Panc1 (cell line): ENCODE measurements at places on chromosomes 13 and 19. TPM values are rescaled to one million over a fixed set of nuclear protein-coding genes. Genes with fewer than 3 reads are reported as not detected.

KIR2DL3 gene
- total RNA-seq: not detected

NFKBIB gene
- total RNA-seq: 185 TPM

CYP4F12 gene
- total RNA-seq: 1.7 TPM

PTGIR gene
- total RNA-seq: 0.08 TPM

LEUTX gene
- not detected for total RNA-seq

ELSPBP1 gene
- not detected for total RNA-seq

CGB1 gene
- total RNA-seq: not detected

GRCh38 chr19:35354898-35355297, 3.4 kb upstream of the FFAR3 start:
- no peak for DNase-seq

DNA sequence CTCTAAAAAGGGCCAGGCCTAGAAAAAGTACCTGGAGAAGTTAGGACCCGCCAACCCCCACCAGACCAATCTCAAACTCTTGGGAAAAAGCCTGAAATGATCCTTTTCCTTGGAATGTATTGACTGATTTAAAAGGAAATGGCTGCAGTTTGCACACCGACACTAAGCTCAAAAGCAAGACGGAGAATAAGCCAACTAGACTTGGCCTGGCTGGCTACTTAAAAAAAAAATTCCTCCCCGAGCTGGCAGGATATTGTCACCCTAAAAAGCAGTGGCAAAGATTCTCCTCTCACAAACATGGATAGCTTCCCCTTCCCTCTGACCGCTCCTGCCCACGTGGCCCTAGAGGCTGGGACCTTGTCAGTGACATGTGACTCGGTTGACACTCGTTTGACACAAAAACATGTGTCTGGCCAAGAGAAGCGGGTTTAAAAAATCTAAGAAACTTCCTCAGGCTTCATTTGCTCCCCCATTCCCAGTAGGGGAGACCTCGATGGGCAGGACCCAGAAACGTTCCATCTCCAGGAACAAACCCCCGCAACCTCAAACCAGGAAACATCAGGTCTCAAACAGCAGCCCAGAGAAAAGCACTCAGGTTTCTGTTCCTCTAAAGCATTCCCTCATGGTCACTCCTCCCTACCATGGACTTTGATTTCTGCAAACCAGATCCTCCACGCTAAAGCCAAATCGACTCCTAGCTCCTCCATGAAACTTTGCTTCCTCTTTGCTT, 1.3 kb downstream of the RFX1 start:
- no peak for DNase-seq

- no peak for DNase-seq
These were observed 4.8 kb upstream of the SOX1 start for GRCh38 chr13:112062072-112062567.

GRCh38 chr13:111304041-111304544, 16.3 kb upstream of the TEX29 start:
- no peak for DNase-seq

DNA sequence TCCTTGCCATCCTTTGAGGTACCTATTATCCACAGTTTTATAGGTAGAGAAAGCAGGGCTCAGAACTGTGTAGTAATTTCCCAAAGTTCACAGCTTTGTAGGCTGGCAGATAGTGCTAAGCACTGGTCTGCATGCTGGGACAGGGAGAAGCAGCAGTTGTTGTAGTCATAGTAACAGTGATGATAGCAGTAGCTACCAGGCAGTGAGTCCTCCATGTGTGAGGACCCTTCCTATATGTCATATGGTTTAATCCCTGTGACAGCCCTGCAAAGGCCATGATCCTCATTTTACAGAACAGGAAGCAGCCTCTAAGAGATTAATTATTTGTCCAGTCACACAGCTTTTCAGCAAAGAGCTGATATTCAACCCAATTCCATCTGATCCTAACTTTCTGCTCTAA, 21.0 kb downstream of the SERP2 start:
- DNase-seq: no peak

GRCh38 chr13:79668201-79668752, 187.3 kb downstream of the NDFIP2 start:
- no peak for DNase-seq

DNA sequence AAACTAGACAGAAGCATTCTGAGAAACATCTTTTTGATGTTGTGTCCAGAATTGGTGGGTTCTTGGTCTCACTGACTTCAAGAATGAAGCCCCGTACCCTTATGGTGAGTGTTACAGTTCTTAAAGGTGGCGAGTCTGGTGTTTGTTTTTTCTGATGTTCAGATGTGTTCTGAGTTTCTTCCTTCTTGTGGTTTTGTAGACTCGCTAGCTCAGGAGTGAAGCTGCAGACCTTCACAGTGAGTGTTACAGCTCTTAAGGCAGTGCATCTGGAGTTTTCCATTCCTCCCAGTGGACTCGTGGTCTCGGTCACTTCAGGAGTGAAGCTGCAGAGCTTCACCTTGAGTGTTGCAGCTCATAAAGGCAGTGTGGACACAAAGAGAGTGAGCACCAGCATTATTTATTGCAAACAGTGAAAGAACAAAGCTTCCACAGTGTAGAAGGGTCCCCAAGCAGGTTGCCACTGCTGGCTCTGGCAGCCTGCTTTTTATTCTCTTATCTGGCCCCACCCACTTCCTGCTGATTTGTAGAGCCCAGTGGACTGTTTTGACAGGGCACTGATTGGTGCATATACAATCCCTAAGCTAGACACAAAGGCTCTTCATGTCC, 1820.8 kb downstream of the UQCRFS1 start:
- no peak for DNase-seq

DNA sequence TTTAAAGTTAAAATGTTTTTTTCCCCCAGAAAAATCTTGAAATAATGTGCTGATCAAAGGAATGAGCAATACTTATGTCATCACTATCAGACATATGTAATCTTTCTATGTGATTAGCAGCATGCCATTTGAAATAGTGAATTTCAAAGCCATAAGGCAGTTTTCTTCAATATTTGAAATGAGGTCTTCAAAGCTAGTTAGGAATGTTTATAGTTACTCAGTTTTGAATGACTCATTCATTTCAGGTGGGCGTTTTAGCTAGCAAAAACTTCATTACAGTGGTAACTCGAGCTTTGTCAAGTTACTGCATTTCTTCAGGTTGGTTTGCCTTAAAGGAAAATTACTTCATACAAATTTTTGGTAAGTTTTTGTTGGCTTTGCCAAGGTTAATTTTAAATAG, 102.1 kb downstream of the ATP8A2 start:
- no peak for DNase-seq

GRCh38 chr13:24407844-24408243, 98.5 kb downstream of the C1QTNF9 start:
- DNase-seq: no peak

GRCh38 chr13:69553976-69554375, 553.6 kb upstream of the ATXN8OS start:
- no peak for DNase-seq

DNA sequence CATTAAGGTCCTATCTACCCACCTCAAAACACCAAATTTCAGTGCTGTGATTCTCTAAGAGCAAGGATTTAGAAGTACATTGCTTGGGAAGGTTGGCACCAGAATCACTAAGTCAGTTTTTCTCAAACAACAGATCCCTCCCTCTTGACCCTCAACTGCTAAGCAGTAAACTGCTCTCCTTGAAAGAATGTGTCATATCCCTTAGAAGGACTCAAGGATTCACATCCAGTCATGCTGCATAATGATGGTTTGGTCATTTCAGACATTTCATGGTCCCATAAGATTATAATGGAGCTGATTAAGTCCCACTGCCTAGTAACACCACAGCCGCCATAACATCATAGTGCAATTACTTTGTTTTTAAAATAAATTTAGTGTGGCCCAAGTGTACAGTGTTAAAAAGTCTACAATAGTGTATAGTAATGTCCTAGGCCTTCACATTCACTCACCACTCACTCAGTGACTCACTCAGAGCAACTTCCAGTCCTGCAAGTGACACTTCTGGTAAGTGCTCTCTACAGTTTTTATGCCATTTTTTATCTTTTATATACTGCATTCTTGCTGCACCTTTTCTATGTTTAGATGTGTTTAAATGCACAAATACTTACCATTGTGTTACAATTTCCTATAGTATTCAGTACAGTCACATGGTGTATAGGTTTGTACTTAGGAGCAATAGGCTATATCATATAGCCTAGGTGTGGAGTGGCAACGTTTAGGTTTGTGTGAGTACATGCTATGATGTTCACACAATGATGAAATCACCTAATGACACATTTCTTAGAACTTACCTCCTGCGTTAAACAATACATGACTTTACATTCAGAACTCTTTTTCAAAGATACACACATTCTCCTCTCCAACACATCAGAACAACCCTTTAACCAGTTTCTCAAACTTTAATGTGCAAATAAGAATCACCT, 15.7 kb upstream of the CCDC169 start:
- DNase-seq: no peak

DNA sequence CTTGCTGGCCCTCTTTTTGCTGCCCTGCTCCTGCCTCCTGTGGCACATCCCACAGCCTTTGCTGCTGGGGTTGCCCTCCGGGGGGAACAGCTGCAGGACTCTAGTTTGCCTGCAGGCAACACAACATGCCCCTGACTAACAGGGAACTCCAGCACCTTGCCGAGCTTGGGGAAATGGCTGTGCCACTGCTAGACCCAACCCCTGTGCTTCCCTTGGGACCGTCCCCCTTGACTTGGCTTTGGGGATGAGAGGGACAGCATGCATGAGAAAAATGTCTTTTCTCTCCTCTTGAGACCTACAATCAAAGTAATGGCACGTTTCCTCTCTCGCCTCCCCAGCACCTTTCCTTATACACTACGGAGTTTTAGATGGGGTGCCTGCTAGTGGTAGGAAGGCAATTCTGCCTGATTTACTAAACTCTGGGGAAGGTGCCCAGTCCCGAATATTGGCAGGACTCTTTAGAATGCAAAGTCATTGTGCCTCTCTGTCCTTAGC, 12.4 kb upstream of the VWA8 start:
- no peak for DNase-seq

- DNase-seq: no peak
These were observed 6.4 kb downstream of the EGLN2 start for GRCh38 chr19:40805258-40805868.

DNA sequence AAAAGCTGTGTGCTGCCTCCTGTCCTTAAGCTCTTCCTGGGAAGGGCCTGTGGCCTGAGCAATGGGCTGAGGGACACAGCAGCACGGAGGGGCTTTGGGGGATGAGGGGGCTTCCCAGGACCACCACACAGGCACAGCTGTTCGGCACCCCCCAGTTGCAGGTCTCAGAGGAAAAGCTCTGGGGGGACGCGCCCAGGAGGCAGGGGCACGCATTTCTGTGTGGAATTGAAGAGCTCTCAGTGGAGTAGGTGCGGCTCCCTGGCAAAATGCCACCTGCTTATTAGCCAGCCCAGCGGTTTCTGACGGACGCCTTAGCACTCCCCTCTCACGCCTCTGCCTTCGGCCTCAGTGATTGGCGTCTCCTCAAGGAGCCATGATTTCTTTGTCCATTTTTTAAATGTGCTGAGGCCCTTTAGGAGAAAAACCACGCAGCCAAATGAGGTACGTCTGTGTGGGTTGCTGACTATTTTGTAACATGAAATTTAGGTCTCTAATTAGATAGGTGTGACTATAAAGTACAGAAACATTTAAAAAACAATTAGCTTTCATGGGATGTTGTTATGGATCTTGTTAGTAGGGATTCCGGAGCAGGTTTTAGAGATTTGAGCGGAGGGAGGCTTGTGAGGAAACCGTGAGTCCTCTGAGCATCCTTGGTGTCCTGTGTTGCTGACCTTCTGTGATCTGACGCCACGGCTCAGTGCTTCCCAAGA, 4.0 kb downstream of the MCF2L start:
- no peak for DNase-seq

- no peak for DNase-seq
These were observed 53.3 kb upstream of the SLITRK1 start for GRCh38 chr13:83935566-83935965.

GRCh38 chr19:50030937-50031336, 5.1 kb downstream of the ZNF473 start:
- no peak for DNase-seq

GRCh38 chr19:10419200-10419645, 1.1 kb upstream of the PDE4A start:
- no peak for DNase-seq

DNA sequence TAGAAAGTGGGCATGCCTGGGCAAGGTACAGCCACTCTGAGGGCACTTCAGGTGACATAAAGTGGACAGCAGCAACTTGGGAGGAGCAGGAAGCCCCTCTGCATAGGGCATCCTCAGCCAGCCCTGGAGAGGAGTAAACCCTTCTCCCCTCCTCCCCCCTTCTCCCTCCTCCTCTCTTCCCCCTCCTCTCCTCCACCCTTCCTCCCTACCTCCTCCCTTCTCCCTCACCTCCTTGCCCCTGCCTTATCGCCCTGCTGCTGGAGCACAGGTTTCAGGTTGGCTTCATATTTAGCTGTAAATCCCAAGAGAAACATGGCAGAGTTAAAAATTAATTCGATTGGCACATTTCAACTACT, 30.5 kb upstream of the ATP12A start:
- DNase-seq: no peak

GRCh38 chr19:5003781-5004180, 34.9 kb downstream of the KDM4B start:
- DNase-seq: no peak

DNA sequence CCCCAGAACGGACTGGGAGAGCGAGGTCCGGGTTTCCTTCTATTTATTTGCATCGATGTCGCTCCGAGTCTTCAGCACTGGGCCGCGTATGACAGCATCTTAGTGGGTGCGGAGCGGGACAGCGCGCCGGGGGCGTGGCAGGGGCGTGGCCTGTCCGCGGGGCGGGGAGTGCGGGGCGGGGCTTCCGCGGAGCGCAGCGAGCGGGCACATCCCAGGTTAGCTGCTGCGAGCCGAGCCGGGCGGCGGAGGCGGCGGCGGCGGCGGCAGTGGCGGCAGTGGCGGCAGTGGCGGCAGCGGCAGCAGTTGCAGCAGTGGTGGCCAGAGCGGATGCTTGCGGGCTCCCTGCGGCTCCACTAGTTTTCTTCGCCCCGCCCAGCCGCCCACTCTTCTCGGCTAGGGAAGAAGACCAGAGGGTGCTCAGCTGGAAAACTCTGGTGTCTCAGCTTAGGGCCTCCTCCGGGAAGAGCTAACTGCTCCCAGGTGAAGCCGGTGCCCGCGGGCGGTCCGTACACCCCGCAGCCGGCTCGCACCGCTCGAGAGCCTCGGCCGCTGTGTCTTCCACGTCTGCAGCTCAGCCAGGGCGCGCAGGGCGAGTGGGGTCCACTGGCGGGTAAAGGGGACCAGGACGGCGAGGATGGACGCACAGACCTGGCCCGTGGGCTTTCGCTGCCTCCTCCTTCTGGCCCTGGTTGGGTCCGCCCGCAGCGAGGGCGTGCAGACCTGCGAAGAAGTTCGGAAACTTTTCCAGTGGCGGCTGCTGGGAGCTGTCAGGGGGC, at the start of gene GPC5:
Gene GPC5, plus strand, starts transcription at position 209 of the 776 bp plus-strand sequence.
- no peak for DNase-seq

GRCh38 chr19:4018140-4018613, 10.6 kb downstream of the PIAS4 start:
- no peak for DNase-seq
